ENCODE measurements at places on chromosomes 1 and 21.
A peak's percentile ranks its signal among the peaks of the same experiment; 100 is the strongest.

GRCh38 chr1:198935306-198935921 is 296.6 kb downstream of the PTPRC start:
- DNase-seq = peak; percentile 71

GRCh38 chr1:221801773-221802516 is 60.1 kb upstream of the DUSP10 start:
- DNase-seq = no peak

DNA sequence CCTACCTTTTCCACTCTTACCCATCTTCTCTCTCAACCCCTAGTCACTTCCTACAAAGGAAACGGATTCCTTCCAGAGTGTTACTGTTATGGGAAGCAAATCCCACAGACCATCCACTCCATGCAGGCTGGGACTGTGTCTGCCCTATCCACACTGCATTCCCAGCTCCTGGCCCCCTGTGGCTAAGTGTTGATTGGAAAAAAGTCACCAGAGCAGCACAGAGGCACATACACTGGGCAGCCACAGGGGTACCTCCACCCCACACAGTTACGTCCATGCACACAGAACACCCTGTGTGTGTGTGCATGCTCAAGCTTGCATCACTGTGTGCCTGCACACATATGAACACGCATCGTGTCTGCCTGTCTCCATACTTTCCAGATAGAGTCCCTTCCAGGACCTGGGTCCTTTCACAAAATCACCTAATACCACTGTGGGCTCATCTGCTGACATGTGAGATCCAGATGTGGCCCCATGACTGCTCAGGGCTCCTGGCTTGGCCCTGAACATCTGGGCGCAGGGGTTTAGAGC is 4.2 kb upstream of the SERINC2 start:
- no peak for DNase-seq

DNA sequence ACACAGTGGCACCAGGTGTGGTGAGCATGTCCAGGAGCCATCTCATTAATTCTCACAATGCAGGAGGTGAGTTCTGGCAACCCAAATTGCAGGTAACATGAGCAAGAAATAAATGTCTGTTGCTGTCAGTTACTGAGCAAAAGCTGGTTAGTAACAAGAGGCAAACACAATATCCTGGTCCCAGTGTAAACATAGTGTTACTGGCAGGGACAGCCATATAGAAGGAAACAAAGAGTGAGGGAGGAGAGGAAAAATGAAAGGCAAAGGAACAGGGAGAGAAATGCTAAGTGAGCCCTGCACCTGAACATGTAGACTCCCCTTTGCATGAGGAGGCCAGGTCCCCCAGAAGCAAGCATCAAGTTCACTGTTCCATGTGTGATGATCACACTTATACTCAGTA is 203.6 kb downstream of the TRABD2B start:
- no peak for DNase-seq

DNA sequence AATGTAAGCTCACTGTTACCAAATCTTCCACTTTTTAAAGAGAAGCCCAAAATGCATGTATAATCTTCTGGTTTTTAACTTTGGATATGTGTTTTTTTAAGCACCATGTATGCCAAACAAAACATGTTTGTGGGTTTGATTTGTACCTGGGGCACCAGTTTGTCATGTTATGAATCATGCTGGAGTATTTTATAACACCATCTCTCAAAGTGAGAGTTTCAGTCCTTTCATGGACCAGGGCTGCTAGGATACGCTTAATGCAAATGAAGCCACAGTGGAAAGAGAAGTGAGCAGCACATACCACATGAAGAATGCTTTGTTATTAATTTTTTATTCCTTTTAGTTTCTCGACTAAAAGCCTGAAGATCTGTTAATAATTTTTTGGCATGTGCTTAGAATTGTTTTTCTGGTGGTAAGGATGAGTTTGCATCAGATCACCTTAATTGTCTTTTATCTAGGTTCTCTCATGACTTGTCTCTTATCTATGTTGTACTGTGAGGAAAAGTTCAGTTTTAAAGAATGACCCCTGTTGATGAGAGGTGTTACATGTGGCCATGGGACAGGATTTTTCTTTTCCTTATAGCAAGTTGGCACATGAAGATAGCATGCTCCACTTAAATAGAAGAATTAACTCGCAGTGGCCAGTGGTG is 2.0 kb upstream of the RABGAP1L start:
- DNase-seq = no peak

DNA sequence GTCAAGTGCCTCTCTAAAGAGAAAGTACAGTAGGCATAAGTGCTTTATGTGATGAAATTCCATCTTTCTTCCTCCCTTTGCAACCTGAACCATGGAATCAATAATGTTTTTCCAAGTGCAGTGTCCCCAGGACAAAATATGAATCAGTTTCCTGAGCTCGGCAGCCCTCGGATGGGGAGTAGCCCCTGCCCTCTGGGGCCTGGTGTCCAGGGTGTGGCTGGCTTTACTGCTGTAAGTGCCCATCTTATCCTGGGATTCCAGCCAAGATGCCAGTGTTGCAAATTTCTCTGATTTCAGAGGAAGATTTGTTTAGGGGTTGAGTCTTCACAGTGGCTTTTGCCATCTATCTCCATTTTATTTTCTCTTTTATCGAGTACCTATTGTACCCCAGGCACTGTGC is 40.5 kb upstream of the SRP9 start:
- no peak for DNase-seq

GRCh38 chr1:225961659-225962439 is 20.8 kb upstream of the LEFTY2 start:
- DNase-seq = no peak

GRCh38 chr1:99580451-99580850 is 65.5 kb upstream of the PALMD start:
- no peak for DNase-seq

DNA sequence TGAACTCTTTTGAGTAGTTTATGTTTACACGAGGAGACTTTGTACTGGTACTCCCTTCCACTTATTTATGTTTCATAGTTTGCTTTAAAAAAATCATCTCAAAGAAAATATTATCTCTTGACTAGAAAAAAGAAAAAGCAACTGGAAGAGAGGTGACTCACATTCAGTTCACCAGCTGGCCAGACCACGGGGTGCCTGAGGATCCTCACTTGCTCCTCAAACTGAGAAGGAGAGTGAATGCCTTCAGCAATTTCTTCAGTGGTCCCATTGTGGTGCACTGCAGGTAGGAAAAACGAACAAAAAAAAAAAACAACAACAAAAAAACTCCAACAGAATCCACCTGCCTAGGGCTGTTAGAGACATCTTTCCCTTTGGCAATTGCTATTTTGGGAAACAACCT is 102.9 kb downstream of the PTPRC start:
- no peak for DNase-seq

DNA sequence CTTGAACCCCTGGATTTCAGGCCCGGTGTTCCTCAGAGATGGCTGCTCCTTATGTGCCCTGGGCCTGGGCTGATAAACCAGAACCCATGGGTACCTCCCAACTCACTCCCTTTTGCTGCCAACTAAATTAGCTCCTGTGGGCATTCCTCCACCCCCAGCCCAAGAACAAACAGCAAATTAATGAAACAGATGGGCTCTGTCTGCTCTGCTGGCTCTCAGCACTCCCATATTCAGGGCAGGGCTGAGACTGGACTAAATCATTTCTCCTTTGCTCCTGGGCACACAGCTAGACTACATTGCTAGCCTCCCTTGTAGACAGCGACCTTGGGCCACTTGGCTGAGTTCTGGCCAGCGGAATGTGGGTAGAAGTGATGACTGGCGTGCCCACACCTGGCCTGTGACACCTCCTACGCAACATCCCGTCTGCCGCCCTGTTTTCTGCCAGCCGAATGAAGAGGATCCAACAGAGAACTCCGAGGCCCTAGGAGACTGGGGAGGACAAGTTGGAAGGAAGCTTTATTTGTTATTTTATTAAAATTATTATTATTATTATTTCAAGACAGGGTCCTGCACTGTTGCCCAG is 101.9 kb upstream of the DISP3 start:
- DNase-seq = no peak

- DNase-seq = no peak
These were observed 14.0 kb downstream of the GTF2B start for GRCh38 chr1:88877382-88877825.

Data from stimulated activated CD4-positive, alpha-beta T cell treated with anti-CD3 and anti-CD28 coated beads, Interleukin-4, amount 100 ng/mL, for 4 hours (primary cell).